ENCODE measurements at places on chromosomes 2 and 18.

DNA sequence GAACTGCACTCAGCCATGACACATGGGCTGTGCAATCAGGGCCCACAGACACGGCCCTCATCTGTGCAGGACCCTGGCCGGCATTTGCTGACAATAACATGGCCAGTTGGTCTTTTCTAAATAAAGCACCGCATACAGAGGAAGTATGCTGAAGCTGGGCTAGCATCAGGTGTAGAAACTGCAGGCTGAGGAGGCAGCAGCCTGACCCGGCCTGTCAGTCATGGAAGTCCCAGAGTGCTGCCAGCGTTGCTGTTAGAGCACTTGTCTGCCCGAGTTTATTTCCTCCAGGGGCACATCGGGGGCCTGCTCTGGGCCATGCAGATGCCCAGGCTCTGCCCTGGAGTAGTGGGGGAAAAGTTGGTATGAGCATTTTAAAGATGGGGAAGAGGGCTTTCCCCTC lies 4.1 kb upstream of the PTPN18 start:
- DNase-seq, result no peak

DNA sequence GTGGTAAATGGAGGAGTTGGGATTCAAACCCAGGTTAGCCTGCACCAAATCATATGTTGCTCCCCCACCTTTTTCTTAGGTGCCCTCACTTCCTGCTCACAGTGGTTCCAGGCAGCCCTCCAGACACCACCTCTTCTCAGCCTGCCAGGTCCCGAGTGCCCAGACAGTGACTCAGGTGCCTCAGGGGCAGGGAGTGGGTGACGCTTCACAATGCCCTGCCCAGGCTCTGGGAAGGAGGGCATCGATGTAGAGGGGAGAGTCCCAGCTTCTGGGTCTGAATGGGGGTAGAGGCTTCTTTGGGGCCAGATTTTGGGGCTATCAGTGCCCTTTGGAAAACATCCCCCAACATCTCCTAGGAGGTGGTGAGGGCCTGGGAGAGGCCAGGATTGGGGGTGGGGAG lies 5.2 kb upstream of the DNAJB2 start:
- no peak for DNase-seq

GRCh38 chr2:1727101-1727771 lies 17.1 kb downstream of the PXDN start:
- DNase-seq, result no peak

- DNase-seq, result no peak
Measured at GRCh38 chr2:6864923-6865345, 773 bp downstream of the CMPK2 start.
